Activated T-cell treated with anti-CD3 and anti-CD28 coated beads for 4 hours (primary cell): ENCODE measurements at places on chromosomes 3 and 15.

GRCh38 chr15:83092309-83092976 is 15.0 kb upstream of the TM6SF1 start:
- DNase-seq = no peak

DNA sequence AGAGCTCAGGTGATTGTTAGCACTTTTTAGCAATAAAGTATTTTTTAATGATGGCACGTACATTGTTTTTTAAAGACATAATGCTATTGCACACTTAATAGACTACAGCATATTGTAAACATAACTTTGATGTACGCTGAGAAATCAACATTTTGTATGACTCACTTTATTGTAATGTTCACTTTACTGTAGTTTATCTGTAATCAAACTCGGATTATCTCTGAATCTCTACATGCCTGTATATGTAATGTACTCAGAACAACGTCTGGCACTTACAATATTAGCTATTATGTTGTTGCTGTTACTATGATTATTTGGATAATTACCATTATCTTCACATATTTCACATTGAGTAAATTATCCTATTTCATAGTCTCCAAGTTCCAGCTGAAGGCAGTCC is 137.9 kb upstream of the CHRM5 start:
- DNase-seq = no peak

DNA sequence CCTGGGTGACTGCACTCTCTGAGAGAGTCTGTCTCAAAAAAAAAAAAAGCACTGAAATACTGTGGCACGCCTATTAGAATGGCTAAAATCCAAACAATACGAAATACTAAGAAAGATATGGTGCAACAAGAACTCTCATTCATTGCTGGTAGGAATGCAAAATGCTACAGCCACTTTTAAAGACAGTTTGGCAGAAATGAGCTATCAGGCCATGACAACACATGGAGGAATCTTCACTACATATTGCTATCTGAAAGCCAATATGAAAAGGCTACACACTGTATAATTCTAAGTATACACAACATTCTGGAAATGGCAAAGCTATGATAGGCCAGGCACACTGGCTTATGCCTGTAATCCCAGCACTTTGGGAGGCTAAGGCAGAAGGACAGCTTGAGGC is 18.8 kb downstream of the DPPA2 start:
- no peak for DNase-seq

DNA sequence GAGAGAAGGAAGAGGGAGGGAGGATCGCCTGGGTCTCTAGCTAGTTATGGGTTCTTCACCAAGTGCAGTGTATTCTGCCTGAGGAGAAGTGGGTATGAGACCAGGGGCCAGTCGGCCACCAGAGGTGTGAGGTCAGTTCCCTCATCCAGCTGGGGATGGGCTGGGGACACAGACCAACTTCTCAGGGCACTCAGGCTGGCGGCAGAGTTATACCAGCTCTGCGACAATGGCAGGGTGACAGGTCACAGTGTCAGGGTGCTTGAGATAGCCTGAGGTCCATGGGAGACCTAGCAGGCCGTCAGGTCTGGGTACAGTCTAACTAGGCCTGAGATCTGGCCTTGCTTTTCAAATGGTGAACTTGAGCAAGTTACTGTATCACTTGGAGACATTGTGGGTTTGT is 31.4 kb upstream of the PLXNA1 start:
- DNase-seq = no peak

DNA sequence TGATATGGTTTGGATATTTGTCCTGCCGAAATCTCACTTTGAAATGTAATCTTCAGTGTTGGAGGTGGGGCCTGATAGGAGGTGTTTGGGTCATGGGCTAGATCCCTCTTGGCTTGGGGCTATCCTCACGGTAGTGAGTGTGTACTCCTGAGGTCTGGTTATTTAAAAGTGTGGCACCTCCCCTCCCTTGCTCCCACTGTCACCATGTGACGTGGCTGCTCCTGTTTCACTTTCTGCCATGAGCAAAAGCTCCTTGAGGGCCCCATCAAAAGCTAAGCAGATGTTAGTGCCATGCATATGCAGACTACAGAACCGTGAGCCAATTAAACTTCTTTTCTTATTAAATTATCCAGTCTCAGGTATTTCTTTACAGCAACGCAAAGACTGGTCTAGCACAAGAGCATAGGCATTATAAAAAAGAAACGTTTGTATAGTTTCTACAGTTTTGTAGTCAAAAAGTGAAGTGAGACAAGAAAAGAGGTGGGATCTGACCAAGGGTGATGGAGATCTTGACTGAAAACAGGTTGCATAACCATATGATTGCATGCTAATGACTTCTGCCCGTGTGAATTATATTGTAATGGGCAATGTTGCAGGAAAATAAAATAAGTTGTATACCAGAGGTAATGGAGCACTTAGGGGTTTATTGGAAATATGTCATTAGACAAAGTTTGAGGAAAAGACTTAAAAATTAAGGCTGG is 28.5 kb upstream of the CLASP2 start:
- DNase-seq = no peak

DNA sequence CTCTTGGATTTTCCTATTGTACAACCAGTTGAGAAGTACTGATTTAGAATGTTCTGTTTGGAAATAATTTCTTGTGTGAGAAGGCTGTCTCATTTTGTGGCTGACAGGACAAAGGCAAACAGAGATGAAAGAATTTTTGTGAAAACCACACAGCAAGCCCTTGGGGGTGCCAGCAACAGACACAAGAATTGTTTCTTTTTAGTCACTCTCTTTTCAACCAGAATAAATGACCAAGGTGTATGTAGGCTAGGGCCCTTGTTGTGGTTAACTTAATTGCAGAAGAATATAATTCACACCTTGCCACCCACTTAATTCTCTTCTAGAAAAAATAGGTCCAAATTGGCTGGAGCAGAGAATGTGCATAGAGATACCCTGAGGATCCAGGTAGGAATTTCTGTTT is 329.4 kb upstream of the TBC1D5 start:
- no peak for DNase-seq

GRCh38 chr3:118805007-118805406 is 229.6 kb downstream of the IGSF11 start:
- DNase-seq = no peak

DNA sequence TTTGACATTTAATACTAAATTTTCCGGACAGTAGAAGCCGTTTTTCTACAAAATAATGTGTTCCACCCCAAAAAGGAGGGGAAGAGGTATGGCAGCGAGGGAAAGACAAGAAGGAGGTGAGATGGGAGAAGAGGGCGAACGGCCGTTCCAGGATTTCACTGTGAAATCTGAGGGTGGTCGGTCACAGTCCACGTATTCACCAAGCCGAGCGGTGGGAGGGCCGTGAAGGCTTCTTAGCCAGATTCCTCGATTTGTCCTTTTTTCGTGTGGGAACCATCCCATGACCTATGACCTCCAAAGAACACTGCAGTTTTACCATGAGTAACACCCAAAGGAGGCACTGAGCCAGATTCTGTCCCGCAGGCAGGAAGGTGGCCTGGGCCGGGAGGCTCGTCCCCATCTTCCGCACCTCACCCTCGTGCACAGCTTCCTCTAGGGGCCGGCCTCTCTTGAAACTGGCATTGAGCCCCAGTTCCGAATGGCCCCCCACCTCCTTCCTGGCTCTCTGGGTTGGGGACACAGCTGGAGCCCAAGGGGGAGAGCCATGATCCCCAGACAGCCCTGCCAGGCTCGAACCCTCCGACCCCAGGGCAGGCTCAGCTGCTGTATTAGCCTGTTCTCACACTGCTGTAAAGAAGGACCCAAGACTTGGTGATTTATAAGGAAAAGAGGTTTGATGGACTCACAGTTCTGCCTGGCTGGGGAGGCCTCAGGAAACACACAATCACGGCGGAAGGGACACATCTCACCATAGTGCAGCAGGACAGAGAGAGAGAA is 23.7 kb downstream of the XXYLT1 start:
- DNase-seq = no peak

- no peak for DNase-seq
These were observed 200.4 kb upstream of the ADAMTS9 start for GRCh38 chr3:64888165-64888564.

DNA sequence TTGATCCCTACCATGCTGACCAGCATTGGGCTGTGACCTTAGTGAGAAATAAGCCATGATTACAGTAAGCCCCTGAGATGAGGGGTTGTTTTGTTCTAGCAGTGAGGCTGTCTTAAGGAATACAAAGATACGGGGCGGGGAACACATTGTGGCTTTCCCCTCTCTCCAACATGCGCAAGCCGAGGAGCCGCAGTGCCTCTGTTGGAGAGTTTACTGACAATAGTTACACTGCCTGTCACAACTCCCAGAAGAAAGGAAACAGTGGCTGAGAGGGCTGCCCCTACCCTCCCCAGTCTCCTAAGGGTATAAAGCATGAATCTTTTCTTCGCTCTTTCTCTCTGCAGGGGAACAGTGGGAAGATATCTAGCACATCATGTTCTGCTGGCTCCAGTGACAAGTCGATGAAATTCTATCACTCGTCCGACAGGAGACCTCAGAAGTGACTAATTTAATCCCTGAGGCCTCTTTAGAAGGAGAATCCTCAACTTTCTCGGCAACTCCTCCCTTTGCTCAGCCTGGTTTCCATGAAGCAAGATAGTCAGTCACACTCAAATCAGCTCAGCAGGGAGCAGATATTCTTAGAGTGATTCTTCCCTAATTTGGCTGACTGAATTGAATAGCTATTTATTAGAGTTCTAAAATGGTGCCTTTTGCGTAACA is 409.0 kb upstream of the PROK2 start:
- DNase-seq = no peak

DNA sequence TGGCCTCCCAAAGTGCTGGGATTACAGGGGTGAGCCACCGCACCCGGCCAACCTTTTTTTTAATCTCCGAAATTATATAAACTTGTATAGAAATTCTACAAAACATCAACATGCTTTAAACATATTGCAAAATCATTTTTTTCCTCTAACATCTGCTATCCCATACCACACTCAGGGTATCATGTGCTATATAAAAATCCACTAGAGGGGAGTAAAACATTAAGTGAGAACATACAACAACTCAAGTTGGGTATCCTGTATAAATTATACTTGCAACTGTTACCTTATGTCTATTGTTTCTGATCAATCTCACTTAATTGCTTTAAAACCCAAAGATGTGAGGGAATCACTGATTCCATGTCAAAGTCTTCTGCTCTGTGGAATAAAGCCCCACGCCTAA is 71.9 kb upstream of the FBN1 start:
- no peak for DNase-seq

DNA sequence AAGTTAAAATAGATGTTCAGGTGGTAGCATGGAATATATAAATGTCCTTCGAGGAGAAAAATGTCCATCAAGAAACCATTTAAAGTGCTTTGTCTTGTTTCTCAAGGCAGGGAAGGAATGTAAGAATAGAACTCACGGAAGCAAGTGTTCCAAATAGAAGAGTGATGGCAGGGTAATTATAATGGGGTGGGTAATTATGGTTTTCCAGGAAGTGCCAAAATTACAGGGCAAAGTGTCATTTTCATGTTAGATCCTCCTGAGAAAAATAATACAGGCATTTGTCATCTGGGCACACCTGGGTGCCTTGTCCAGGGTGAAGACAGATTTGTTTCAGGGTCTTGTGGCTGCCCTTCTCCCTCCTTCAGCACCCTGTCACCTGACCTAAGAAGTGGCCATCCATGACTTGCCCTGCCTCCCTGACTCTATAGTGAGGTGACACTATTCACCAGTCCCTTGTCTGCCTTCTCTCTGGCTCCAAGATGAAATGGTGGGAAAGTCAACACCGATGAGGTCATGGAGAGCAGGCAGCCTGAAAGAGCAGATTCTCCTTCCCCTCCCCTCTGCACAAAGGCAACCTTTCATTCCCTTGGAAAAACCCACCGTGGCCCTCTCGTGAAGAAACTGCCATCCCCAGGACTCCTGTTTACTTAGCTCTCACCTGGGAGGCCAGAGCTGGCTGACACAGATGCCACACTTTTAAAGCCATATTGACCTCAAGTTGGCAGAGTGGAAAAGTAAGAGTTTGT is 45.1 kb upstream of the AMOTL2 start:
- no peak for DNase-seq

DNA sequence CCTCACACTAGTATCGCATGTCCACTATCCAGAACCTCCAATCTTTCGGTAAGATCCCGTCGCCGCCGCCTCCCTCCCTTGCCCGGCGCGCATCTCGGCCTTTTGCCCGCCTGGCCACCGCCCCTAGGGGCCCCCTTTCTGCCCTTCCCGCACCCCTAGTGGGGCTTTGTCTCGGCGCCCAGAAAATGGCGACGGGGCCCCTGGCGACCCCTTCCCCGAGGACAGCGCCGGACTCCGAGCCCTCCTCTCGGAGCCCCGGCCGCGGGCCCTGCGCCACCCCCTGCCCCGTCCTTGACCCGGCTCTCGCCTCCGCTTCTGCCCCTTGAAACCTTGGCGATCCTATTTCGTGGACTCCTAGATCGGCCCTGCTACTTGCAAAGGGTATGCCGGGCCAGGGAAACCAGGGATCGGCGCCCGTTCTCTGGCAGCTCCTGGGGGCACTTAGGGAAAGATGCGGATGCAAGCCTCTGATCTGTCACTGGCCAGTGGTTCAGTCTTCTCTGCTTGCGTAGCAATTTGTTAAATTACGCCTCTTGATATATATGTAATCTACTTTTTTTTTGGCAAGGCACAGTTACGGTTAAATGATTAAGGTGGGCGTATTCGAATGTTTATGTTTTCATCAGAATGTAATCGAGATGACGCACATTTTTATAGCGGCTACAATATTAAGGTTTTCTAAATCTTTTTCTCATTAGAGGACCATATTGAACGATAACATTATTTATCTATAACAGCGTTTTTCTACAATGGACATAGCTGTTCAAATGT is 603 bp downstream of the EIF1B start:
- DNase-seq = no peak

GRCh38 chr3:100330651-100331050 is 3.9 kb upstream of the NIT2 start:
- DNase-seq = no peak

DNA sequence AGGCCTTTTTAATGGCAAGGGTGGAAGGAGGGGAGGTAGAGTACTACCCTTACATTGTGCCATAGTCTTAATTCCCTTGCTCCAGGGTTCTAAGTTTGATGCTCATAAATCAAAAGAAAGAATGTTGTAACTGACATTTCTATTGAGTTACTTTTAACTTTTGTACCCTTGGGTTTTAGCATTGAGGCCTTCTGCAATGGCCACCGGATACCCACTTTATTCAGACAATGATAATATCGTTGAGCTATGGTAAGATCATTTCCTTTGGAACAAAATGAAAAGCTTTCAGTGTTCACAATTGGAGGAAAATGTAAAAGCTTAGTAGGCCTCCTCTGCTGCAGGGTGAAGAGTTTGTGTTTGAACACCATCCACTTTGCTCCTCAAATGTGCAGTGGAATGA is 16.8 kb downstream of the CGNL1 start:
- no peak for DNase-seq

GRCh38 chr15:41961595-41962202 is 10.7 kb downstream of the EHD4 start:
- DNase-seq = no peak

DNA sequence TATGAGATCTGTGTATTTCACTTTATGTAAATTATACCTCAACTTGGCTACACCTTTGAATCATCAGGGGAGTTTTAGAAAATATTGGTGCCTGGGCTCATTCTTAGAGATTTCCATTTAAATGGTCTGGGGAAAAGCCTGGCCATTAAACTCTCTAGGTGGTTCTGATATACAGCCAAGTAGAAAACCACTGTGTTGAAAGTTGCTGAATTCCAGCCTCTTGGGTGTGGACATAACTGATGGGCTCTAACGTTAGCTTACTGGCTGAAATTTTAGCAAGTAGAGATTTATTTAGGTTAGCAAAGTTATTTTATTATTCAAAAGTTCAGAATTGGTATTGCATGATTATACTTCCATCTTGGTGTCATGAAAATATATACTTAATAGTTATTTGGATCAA is 84.1 kb downstream of the ATG7 start:
- DNase-seq = no peak

- DNase-seq = no peak
These were observed 242.1 kb downstream of the ZIC1 start for GRCh38 chr3:147651107-147651778.
